ENCODE measurements at places on chromosomes 6 and 20.

GRCh38 chr20:56957737-56958553 lies 308.5 kb downstream of the BMP7 start:
- no peak for DNase-seq

GRCh38 chr6:55047451-55048044 lies 126.8 kb upstream of the HCRTR2 start:
- no peak for DNase-seq

DNA sequence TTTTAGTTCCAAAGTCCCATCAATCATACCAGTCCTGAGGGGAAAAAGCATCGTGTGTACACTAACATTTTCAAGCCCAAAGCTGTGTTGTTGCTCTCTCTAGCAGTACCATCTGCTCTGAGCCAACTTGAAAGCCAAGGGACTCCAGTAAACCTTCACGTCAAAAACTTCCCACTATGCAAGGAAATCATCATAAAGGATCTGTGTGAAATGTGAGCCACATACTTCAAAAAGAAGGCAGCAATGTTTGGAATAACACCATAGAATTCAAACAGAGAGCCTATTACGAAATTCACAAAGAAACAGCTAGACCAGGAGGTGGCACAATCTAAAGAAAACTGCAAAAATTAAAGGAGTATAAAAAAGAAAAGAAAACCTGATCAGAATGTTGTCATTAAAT lies 399.8 kb upstream of the EPHA7 start:
- DNase-seq, result no peak

- DNase-seq, result no peak
These were observed 92.1 kb upstream of the EMILIN3 start for GRCh38 chr20:41458761-41459160.

DNA sequence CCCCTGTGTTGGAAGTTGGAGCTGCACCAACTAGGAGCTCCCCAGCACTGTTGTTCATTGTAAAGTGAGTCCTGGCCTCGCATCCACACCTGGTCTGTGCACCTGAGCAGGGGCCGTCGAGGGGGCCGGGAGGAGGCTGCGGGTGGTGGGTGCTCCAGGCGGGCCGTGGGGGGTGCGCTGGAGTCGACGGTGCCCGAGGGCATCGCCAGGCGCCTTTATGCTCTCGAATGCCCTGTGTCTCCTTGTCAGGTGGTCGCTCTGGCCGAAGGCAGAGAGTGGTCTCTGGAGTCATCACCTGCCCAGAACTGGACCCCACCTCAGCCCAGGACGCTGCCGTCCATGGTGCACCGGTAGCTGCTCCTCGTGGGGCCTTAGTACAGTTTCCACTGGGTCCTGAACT lies 4.3 kb downstream of the ARFGAP1 start:
- DNase-seq, result no peak
